ENCODE measurements at places on chromosomes 16 and 17. TPM values are rescaled to one million over a fixed set of nuclear protein-coding genes. Genes with fewer than 3 reads are reported as not detected.

The CBFA2T3 gene
- not detected for total RNA-seq

The SCNN1B gene
- not detected for total RNA-seq

The EVI2A gene
- 40.4 TPM for total RNA-seq

The ZNF423 gene
- not detected for total RNA-seq

- DNase-seq, result no peak
- H3K4me3 ChIP-seq, result no peak overlapping the region
- no peaks in the 10 kb centered on the region for H3K27me3 ChIP-seq
Measured at GRCh38 chr17:44030482-44030881, 15.7 kb upstream of the TMEM101 start.

DNA sequence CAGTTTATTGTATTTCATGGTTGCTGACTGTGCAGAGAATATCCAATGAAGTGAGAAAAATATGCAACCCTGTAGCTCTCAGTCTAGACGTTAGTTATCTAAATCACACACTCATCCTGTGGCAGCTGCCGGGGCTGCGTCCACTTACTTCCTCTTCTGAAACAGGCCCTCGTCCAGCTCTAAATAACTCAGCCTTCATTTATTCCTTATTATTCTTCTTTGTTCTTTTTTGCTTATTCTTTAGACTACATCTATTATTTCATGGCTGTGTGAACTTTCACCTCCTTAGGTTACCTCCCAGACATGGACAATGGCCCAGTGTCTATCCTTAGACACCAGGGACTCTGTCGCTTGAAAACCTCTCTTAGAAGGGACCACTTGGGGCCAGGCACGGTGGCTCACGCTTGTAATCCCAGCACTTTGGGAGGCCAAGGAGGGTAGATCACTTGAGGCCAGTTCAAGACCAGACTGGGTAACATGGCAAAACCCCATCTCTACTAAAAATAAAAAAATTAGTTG lies 3.4 kb upstream of the THUMPD1 start:
- H3K4me1 ChIP-seq, result peaks cover 13% of the 10 kb centered on the region
- DNase-seq, result no peak
- H3K4me3 ChIP-seq, result no peak overlapping the region
- H3K27ac ChIP-seq, result no peak overlapping the region
- peaks cover 2% of the 10 kb centered on the region for H3K27me3 ChIP-seq
- H3K36me3 ChIP-seq, result peaks cover 5% of the 10 kb centered on the region

GRCh38 chr17:55664287-55664686 lies 58.4 kb downstream of the TMEM100 start:
- no peaks in the 10 kb centered on the region for H3K36me3 ChIP-seq
- no peak overlapping the region for H3K27ac ChIP-seq

GRCh38 chr17:42325026-42325425 lies 36.7 kb downstream of the STAT5A start:
- H3K4me1 ChIP-seq, result peaks cover 34% of the 10 kb centered on the region
- H3K4me3 ChIP-seq, result no peak overlapping the region
- H3K36me3 ChIP-seq, result peaks cover 59% of the 10 kb centered on the region
